Activated naive CD4-positive, alpha-beta T cell treated with anti-CD3 and anti-CD28 coated beads, Interleukin-2, amount 10 ng/mL, durations not matched to agents 7 days and 5 days (primary cell): ENCODE measurements at places on chromosomes 5 and 9.

DNA sequence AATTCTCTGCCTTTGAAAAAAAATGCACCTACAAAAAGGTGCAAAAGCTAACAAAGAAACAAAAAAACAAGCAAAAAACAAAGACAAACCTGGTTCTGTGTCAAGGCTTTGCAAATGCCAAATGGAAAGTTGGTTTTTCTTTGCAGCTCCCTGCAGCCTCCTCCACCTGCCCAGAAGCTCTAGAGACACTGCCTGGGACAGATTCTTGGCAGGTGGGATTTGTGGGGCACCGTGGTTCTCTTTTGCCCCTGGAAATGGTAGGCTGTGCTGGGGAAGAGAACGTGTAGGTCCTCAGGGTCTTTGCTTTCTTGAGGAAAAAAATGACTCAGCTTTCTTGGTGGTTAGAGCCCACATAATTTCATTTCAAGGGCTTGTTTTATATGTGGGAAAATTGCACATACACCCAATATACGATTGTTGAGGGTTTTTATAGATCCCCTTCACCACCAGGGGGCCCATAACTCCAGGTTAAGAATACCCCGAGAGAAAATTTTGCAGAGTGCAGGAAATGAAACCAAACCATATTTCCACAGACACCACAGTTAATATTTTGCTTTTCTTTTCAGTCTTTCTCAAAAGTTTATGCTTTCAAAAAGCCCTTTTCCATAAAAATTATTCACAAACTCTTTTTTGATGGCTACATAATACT is 58.7 kb downstream of the NXNL2 start:
- DNase-seq = peak; percentile 74

- DNase-seq = no peak
These were observed 83.8 kb downstream of the ANKRD31 start for GRCh38 chr5:75152860-75153259.

DNA sequence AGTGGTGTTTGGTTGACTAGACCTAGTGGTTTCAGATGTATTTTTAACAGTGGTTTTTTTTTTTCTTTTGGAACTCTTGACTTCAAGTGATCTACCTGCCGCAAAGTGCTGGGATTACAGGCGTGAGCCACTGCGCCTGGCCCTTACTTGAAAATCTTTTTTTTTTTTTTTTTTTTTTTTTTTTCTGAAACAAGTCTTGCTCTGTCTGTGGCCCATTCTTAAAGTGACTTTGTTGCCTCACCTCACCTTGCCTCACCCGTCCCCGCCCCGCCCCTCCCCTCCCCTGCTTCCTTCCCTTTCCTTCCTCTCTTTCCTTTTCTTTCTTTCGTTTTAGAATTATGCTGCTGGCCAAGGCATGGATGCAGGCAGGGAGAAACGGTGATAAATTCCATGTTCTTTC is 26.0 kb downstream of the GPBP1 start:
- DNase-seq = peak; percentile 44

DNA sequence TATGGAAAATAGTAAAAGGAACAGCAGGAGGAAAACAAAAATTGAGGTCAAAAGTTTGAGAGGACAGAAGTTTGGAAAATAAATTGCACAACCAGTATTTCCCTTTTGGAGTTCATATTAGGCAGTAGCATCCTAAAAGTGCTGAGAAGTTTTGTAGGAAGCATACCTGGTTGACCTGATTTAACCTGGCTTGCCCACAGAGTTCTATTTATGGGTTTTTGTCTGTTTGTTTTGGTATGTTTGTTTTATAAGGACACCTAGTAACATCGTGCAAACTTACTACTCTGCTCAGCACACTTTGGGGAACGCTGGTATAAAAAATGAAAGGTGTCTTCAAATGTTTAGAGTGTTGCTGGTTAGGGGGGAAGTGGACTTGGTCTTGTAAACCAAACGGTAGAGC is 15.1 kb downstream of the ADRB2 start:
- no peak for DNase-seq

DNA sequence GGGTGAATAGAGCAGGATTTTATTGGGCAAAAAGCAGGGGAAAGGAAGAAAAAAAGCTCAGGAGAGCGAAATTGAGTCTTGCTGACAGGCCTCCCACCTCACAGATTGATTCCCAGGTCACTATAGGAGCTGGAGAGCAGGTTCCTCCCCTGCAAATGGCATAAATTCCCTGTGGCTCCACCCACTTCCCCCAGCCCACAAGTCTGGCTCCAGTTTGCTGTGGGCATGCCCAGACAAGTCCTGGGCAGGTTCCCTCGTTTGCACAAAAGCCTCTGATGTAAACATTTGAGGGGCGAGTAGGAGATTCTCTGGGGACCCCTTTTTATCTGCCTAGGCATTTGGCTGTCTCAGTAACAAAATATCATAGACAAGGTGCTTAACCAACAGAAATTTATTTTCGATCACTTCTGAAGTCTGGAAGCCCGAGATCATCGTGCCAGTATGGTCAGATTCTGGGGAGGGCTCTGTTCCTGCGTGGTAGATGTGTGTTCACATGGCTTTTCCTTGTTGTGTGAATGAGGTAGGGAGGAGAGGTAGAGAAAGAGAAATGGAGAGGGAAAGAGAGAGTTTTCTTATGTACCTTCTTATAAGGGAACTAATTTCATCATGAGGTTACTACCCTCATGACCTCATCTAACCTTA is 614.5 kb downstream of the MAT2B start:
- no peak for DNase-seq
